ENCODE measurements at places on chromosomes 12 and 14. TPM values are rescaled to one million over a fixed set of nuclear protein-coding genes. Genes with fewer than 3 reads are reported as not detected.

DNA sequence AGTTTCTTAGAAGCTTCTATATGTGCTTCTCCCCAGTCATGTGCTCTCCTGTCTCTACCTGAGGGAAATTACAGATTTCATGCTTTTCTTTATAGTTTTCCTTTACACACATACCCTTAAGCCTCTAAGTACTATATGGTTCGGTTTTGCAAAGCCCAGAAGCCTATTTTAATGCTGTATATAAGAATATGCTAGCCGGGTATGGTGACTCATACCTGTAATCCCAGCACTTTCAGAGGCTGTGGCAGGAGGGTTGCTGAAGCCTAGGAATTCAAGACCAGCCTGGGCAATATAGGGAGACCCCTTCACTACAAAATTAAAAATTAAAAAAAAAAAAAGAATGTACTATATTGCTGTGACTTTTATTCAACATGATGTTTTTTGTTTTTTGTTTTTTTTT lies 15.4 kb downstream of the DGLUCY start:
- peaks cover 19% of the 10 kb centered on the region for H3K36me3 ChIP-seq
- H3K27ac ChIP-seq, result no peak overlapping the region
- no peak overlapping the region for H3K4me3 ChIP-seq
- H3K27me3 ChIP-seq, result no peaks in the 10 kb centered on the region
- peaks cover 3% of the 10 kb centered on the region for H3K4me1 ChIP-seq

- no peak overlapping the region for H3K27ac ChIP-seq
- H3K27me3 ChIP-seq, result no peaks in the 10 kb centered on the region
- no peaks in the 10 kb centered on the region for H3K4me1 ChIP-seq
Observed at GRCh38 chr14:32571995-32572866, 243.1 kb downstream of the AKAP6 start.

- H3K27me3 ChIP-seq, result no peaks in the 10 kb centered on the region
- H3K4me1 ChIP-seq, result no peaks in the 10 kb centered on the region
- no peaks in the 10 kb centered on the region for H3K36me3 ChIP-seq
- no peak overlapping the region for H3K27ac ChIP-seq
- H3K4me3 ChIP-seq, result no peak overlapping the region
Observed at GRCh38 chr14:30193101-30193500, 265.5 kb upstream of the PRKD1 start.

GRCh38 chr14:74860899-74861733 lies 14.8 kb downstream of the PROX2 start:
- H3K4me3 ChIP-seq, result no peak overlapping the region
- peaks cover 4% of the 10 kb centered on the region for H3K4me1 ChIP-seq
- H3K36me3 ChIP-seq, result no peaks in the 10 kb centered on the region
- H3K27ac ChIP-seq, result no peak overlapping the region
- peak; percentile 88 for DNase-seq
- H3K27me3 ChIP-seq, result no peaks in the 10 kb centered on the region

Gene TCL1B
- total RNA-seq, result not detected

Gene KRT2
- 1.7 TPM for total RNA-seq

DNA sequence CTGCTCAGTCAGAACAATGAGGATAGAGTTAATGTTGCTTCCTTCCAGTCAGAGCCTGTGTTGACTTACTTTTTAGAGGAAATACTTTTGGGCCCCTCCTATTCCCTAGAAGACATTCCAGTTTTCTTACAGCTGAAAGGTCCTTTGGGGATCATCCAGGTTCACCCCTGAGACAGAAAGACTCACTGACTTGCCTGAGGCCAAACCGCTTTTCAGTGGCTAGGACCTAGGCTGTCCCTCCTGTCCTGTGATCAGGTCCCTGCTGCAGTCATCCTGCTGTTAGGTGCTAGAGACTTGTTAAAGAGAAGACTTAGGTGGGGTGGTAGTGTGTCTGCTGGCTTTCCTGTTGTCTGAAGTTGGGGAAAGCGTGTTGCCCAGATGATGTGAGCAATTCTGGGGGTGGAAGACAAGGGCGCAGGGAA lies 39.6 kb downstream of the SUSD6 start:
- peaks cover 22% of the 10 kb centered on the region for H3K4me1 ChIP-seq
- no peaks in the 10 kb centered on the region for H3K36me3 ChIP-seq
- no peak overlapping the region for H3K4me3 ChIP-seq
- H3K27ac ChIP-seq, result no peak overlapping the region
- H3K27me3 ChIP-seq, result no peaks in the 10 kb centered on the region

Gene LRR1
- total RNA-seq, result 13.3 TPM

GRCh38 chr14:26966908-26967307 lies 369.1 kb upstream of the NOVA1 start:
- no peaks in the 10 kb centered on the region for H3K27me3 ChIP-seq
- no peaks in the 10 kb centered on the region for H3K36me3 ChIP-seq
- no peak for DNase-seq
- H3K4me1 ChIP-seq, result no peaks in the 10 kb centered on the region
- no peak overlapping the region for H3K27ac ChIP-seq

GRCh38 chr12:110965574-110965973 lies 45.2 kb upstream of the MYL2 start:
- H3K36me3 ChIP-seq, result no peaks in the 10 kb centered on the region
- DNase-seq, result no peak
- H3K4me1 ChIP-seq, result no peaks in the 10 kb centered on the region

Gene CLEC2A
- not detected for total RNA-seq

- no peaks in the 10 kb centered on the region for H3K36me3 ChIP-seq
- no peak overlapping the region for H3K4me3 ChIP-seq
- no peak overlapping the region for H3K27ac ChIP-seq
- H3K27me3 ChIP-seq, result no peaks in the 10 kb centered on the region
- DNase-seq, result no peak
Observed at GRCh38 chr14:68584786-68585185, 208.1 kb downstream of the ZFP36L1 start.

- H3K4me3 ChIP-seq, result no peak overlapping the region
- H3K27me3 ChIP-seq, result no peaks in the 10 kb centered on the region
- H3K4me1 ChIP-seq, result no peaks in the 10 kb centered on the region
- peak overlapping the region; percentile 11 for H3K27ac ChIP-seq
- no peak for DNase-seq
Observed at GRCh38 chr12:910416-910815, 39.1 kb downstream of the RAD52 start.

Gene TEX52
- not detected for total RNA-seq

DNA sequence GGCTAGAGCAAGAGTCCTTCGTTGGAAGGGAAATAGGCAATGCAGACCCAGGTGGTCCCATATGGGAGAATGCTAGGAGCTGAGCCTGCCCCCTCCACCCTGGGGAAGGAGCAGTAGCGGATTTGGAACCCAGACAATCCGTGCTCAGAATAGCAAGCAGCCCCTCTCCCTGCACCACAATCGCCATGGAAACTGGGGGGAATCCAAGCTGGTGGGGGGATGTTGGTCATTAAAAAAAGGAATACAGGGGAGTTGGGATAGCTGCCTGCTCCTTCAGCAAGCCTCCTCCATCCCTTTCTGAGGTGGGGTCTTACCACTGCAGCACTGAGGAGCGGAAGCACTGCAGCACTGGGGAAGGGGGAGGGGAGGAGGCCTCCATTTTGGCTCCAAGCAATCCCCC lies 2.9 kb downstream of the RND1 start:
- no peak overlapping the region for H3K4me3 ChIP-seq
- DNase-seq, result no peak
- no peaks in the 10 kb centered on the region for H3K27me3 ChIP-seq

DNA sequence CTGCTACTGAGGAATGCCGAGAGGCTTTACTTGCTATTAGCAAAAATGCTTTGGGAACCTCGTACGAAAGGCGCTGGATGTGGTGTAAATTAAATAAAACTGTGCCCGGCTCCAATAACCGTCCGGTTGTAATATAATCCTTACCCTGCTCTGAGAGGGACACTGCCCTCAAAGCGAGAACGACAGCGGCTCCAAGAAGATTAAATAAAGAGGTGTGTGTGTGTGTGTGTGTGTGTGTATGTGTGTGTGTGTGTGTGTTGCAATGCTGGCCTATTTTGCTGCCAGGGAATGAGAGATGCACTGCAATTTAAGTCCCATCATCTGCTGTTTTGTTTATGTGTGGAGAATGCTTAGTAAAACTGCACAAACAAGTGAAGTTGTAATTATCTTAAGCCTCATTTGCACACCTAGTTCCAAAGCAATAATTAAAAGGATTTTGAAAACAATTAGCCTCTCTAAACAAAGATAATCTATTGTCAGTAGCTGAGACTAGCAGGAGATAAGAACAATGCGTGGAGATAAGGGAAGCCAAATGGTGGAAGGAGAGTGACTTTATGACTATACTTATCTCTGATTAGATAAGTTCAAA lies 1.2 kb upstream of the SIX1 start:
- no peak for DNase-seq
- no peaks in the 10 kb centered on the region for H3K36me3 ChIP-seq
- peaks cover 8% of the 10 kb centered on the region for H3K4me1 ChIP-seq
- no peak overlapping the region for H3K4me3 ChIP-seq
- peaks cover 10% of the 10 kb centered on the region for H3K27me3 ChIP-seq

Gene GNB3
- total RNA-seq, result 1.8 TPM

DNA sequence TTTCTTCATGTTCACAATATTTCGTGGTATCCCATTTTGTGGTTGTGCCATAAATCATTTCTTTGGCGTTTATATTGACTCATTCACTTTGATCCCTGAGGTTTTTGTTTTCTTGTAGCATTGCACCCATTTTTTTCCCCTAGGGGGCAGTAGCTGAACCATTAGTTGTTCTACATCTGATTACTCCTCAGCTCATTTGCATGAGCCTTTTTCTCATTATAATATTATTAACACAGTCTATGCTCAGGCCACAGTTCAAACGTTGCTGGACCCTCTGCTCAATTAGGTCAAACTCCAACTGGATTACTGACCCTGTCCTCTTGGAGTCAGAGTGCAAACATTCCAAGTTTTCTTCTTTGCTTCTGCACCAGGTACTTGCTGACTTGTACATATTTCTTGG lies 475.4 kb upstream of the SEL1L start:
- H3K4me3 ChIP-seq, result no peak overlapping the region
- no peaks in the 10 kb centered on the region for H3K27me3 ChIP-seq
- H3K36me3 ChIP-seq, result no peaks in the 10 kb centered on the region
- no peak overlapping the region for H3K27ac ChIP-seq
- no peak for DNase-seq
- no peaks in the 10 kb centered on the region for H3K4me1 ChIP-seq

- H3K27me3 ChIP-seq, result no peaks in the 10 kb centered on the region
- no peak overlapping the region for H3K4me3 ChIP-seq
- no peaks in the 10 kb centered on the region for H3K4me1 ChIP-seq
- H3K27ac ChIP-seq, result no peak overlapping the region
- no peaks in the 10 kb centered on the region for H3K36me3 ChIP-seq
Observed at GRCh38 chr12:106897082-106897481, 58.6 kb upstream of the TMEM263 start.

Gene B4GALNT3
- total RNA-seq, result 12.2 TPM

DNA sequence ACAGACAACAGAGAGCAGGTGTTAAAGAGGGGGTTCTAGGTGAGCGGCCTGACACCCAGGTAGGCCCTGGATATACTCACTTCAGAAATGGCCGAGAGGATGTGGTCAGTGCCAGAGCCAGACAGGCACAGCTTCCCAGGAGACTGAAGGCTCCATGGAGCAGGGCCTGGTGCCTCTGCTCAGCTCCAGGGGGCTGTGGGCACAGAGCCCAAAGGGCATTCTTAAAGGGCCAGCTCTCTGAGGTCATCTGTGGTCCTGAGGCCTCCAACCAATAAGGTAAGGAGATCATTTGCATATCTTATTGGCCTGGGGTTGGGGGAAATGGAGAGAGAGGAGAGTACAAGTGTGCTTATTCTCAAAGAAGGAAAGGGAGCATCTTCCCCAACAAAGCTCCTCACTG lies 9.7 kb upstream of the PCK2 start:
- no peak overlapping the region for H3K27ac ChIP-seq
- no peaks in the 10 kb centered on the region for H3K27me3 ChIP-seq
- H3K4me3 ChIP-seq, result no peak overlapping the region
- H3K4me1 ChIP-seq, result peaks cover 7% of the 10 kb centered on the region
- DNase-seq, result no peak
- no peaks in the 10 kb centered on the region for H3K36me3 ChIP-seq

- no peak for DNase-seq
- no peak overlapping the region for H3K4me3 ChIP-seq
- no peak overlapping the region for H3K27ac ChIP-seq
- H3K36me3 ChIP-seq, result no peaks in the 10 kb centered on the region
- no peaks in the 10 kb centered on the region for H3K27me3 ChIP-seq
Observed at GRCh38 chr12:114588061-114588460, 95.9 kb downstream of the TBX3 start.

DNA sequence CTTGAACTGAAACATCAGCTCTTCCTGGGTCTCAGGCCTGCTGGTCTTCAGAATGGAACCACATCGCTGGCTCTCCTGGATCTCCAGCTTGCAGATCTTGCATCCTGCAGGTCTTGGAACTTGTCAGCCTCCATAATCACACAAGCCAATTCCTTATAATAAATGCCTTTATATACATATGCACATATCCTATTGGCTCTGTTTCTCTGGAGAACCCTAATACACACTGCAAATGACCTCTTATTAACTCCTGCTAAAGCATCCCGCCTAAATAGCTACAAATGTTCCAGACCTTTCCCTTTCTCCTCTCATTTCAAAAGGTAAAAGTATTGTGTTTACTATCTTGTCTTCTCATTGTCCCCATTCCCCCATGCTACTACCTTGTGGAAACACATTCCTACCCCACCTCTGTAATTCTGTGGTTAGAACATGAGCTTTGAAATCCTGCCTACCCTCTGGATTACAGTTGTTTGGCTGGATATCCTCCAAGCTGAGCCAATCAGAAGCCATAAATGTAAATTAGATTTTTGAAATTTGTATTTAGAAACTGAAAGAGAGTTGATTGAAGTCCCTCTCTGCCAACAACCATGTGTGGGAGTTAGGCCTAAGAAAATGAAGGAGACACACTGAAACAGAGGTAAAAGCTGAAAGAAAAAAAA lies 58.1 kb downstream of the ANKS1B start:
- no peak for DNase-seq
- no peak overlapping the region for H3K4me3 ChIP-seq
- no peaks in the 10 kb centered on the region for H3K36me3 ChIP-seq
- no peak overlapping the region for H3K27ac ChIP-seq
- no peaks in the 10 kb centered on the region for H3K27me3 ChIP-seq

- H3K4me3 ChIP-seq, result no peak overlapping the region
- H3K27ac ChIP-seq, result no peak overlapping the region
- no peaks in the 10 kb centered on the region for H3K36me3 ChIP-seq
- DNase-seq, result no peak
- no peaks in the 10 kb centered on the region for H3K4me1 ChIP-seq
- no peaks in the 10 kb centered on the region for H3K27me3 ChIP-seq
Observed at GRCh38 chr14:69012256-69012953, 33.3 kb upstream of the ACTN1 start.

DNA sequence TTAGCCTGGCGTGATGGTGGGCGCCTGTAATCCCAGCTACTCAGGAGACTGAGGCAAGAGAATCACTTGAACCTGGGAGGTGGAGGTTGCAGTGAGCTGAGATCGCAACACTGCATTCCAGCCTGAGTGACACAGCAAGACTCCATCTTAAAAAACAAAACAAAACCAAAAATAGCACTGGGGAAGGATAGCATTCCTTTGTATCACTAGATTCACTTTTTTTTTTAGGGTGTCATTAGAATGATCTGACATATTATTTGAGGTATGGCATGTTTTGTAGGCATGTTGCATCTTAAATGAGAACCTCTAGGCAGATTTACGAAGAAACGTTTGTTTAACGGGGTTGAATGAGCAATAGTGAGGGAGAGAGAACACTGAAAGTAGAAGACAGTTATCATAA lies 16.8 kb upstream of the FAR2 start:
- H3K4me1 ChIP-seq, result no peaks in the 10 kb centered on the region
- no peak for DNase-seq
- H3K36me3 ChIP-seq, result no peaks in the 10 kb centered on the region
- no peak overlapping the region for H3K4me3 ChIP-seq
- no peaks in the 10 kb centered on the region for H3K27me3 ChIP-seq
- no peak overlapping the region for H3K27ac ChIP-seq
